ENCODE measurements at places on chromosomes 12 and 14. TPM values are rescaled to one million over a fixed set of nuclear protein-coding genes. Genes with fewer than 3 reads are reported as not detected.

MARCHF9 gene
- 17.5 TPM for total RNA-seq

MIP gene
- total RNA-seq, result not detected

TAS2R7 gene
- not detected for total RNA-seq

TSPAN8 gene
- 7.7 TPM for total RNA-seq

EFS gene
- 7.9 TPM for total RNA-seq

KRT71 gene
- total RNA-seq, result not detected

APOF gene
- not detected for total RNA-seq

DNA sequence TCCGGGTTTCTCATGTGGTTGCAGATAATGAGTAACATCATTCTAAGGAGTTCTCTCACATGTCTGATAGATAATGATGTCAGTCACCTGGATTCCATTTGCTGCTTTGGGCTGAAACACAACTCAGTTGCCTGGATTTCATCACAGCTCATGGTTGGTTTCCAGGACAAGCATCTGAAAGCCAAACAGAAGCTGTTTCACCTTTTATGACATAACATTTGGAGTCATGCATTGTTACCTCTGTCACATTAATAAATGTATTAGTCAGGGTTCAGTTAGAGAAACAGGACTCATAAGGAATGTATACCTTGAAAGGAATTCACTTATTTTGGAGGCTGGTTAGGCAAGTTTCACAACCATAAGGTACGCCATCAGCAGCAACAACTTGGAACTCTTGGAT is 251.9 kb upstream of the ATXN7L3B start:
- no peaks in the 10 kb centered on the region for H3K4me1 ChIP-seq
- DNase-seq, result no peak
- no peaks in the 10 kb centered on the region for H3K36me3 ChIP-seq

GRCh38 chr12:56119361-56119796 is 1.3 kb downstream of the ZC3H10 start:
- H3K36me3 ChIP-seq, result peaks cover 11% of the 10 kb centered on the region
- DNase-seq, result peak; percentile 82
- H3K27me3 ChIP-seq, result no peaks in the 10 kb centered on the region
- peak overlapping the region; percentile 83 for H3K4me3 ChIP-seq
- peaks cover 18% of the 10 kb centered on the region for H3K4me1 ChIP-seq

- no peak for DNase-seq
- no peak overlapping the region for H3K27ac ChIP-seq
- H3K4me3 ChIP-seq, result no peak overlapping the region
Measured at GRCh38 chr12:85089792-85090191, 53.6 kb downstream of the LRRIQ1 start.

GRCh38 chr14:79044894-79045624 is 874.9 kb downstream of the NRXN3 start:
- no peak overlapping the region for H3K4me3 ChIP-seq
- H3K27me3 ChIP-seq, result no peaks in the 10 kb centered on the region
- H3K36me3 ChIP-seq, result no peaks in the 10 kb centered on the region
- DNase-seq, result no peak
- H3K4me1 ChIP-seq, result no peaks in the 10 kb centered on the region

- H3K4me1 ChIP-seq, result no peaks in the 10 kb centered on the region
- DNase-seq, result no peak
- H3K27me3 ChIP-seq, result no peaks in the 10 kb centered on the region
Measured at GRCh38 chr12:17304503-17305347, 698.8 kb upstream of the LMO3 start.

DNA sequence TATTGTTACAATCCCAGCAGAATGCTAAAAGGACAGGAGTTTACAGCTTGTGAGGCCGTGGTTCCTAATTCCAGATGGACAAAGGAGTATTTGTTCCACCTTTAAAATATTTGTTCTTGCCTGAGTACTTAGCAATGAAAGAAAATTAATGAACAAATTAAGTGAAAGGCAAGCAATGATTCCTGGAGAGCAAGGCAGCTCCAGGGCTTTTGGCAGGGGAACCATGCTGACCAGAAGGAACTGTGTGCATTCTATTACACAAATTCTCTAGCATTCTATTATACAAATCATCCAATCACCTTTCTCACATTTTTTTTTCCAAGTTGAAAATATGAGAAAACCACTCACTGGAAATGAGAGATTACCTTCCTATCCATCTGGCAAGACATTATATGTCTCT is 1.8 kb upstream of the BMAL2 start:
- no peak for DNase-seq
- no peak overlapping the region for H3K27ac ChIP-seq
- H3K36me3 ChIP-seq, result no peaks in the 10 kb centered on the region
- no peaks in the 10 kb centered on the region for H3K4me1 ChIP-seq

- H3K27ac ChIP-seq, result no peak overlapping the region
- H3K36me3 ChIP-seq, result no peaks in the 10 kb centered on the region
- no peak for DNase-seq
Measured at GRCh38 chr14:97299661-97300060, 502.5 kb downstream of the VRK1 start.

- no peaks in the 10 kb centered on the region for H3K36me3 ChIP-seq
- H3K27ac ChIP-seq, result peak overlapping the region; percentile 67
- no peak overlapping the region for H3K4me3 ChIP-seq
- H3K4me1 ChIP-seq, result peaks cover 33% of the 10 kb centered on the region
- no peaks in the 10 kb centered on the region for H3K27me3 ChIP-seq
- peak; percentile 90 for DNase-seq
Measured at GRCh38 chr14:36070031-36070719, 106.3 kb downstream of the PTCSC3 start.

- H3K4me1 ChIP-seq, result no peaks in the 10 kb centered on the region
- H3K27me3 ChIP-seq, result no peaks in the 10 kb centered on the region
- DNase-seq, result no peak
- no peak overlapping the region for H3K4me3 ChIP-seq
- no peaks in the 10 kb centered on the region for H3K36me3 ChIP-seq
- H3K27ac ChIP-seq, result no peak overlapping the region
Measured at GRCh38 chr12:84661786-84662185, 250.8 kb downstream of the SLC6A15 start.

DNA sequence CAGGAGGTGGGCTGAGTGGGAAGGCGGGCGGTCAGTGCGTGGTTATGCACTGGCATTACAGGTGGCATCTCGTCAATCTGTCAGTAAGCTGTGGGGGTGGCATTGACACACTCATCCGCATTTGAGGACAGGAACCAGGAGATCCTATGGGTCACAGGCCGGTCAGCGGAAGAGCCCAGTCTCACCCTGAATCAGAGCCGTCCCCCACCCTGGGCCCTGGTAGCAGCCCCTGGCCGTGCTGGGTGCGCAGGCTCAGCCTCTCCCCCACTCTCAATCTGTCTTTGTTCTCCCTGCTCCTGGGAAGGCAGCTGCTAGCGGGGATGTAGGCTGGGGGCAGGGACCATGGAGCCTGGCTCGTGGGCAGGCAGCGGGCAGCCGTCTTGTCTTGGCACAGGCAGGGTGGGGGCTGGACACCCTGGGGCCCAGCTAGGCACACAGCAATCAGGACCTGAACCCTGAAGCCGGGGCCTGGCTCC is 5.1 kb downstream of the INF2 start:
- DNase-seq, result no peak
- no peaks in the 10 kb centered on the region for H3K27me3 ChIP-seq
- no peaks in the 10 kb centered on the region for H3K36me3 ChIP-seq
- no peak overlapping the region for H3K4me3 ChIP-seq

DNA sequence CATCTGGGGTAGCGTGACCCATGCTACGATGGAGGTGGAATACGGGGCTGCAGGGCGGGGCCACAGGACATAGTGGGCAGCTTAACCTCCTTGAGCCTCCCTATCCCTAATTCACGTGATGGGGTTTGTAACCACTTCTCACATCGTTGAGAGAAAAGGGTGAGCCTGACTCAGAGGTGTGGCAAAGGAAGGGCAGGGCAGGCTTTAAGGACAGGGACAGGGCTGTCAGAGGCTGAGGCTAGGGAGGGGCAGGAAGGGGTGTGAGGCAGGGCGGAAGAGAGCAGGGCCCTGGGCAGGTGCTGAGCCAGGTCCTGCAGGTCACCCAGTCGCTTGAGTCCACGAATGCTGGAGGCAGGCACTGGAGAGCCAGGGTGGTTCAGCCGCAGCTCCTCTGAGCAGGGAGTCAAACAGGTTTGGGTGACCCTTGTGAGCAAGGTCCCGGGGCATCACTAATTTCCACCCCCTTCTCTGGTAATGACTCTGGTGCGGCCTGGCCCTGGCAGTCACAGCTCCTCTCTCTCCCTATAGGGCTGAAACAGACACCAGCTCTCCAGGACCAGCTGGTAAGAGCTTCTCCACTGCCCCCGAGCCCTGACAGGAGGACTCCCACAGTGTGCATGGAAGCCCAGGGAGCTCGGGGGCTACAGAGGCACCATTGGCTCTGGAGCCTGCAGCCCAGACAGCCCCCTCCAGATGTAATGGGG is 7.5 kb upstream of the AQP2 start:
- H3K27ac ChIP-seq, result peak overlapping the region; percentile 16
- no peaks in the 10 kb centered on the region for H3K27me3 ChIP-seq
- no peak overlapping the region for H3K4me3 ChIP-seq
- no peaks in the 10 kb centered on the region for H3K36me3 ChIP-seq
- DNase-seq, result peak; percentile 58
- peaks cover 8% of the 10 kb centered on the region for H3K4me1 ChIP-seq

DNA sequence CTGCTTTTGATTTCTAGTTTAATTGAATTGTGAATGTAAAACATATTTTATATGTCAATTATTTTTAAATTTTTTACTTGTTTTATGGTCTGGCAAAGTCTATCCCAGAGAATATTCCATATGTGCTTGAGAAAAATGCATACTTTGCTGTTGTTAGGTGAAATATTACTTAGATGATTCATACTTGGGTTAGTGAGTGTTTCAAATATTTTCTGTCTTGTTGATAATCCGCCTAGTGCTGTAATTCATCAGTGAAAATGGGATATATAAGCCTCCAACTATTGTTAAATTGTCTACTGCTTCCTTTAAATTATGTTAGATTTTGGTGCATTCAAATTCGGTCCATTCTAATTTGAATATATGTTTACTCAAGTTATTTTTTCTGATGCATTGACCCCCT is 395.5 kb downstream of the LRFN5 start:
- no peak overlapping the region for H3K4me3 ChIP-seq
- DNase-seq, result no peak
- no peaks in the 10 kb centered on the region for H3K4me1 ChIP-seq
- H3K36me3 ChIP-seq, result no peaks in the 10 kb centered on the region

GRCh38 chr14:64680013-64680713 is 24.1 kb upstream of the PLEKHG3 start:
- no peaks in the 10 kb centered on the region for H3K36me3 ChIP-seq
- H3K27ac ChIP-seq, result peak overlapping the region; percentile 99
- DNase-seq, result peak; percentile 93
- peaks cover 54% of the 10 kb centered on the region for H3K4me1 ChIP-seq

- H3K27me3 ChIP-seq, result no peaks in the 10 kb centered on the region
- no peak for DNase-seq
- no peaks in the 10 kb centered on the region for H3K36me3 ChIP-seq
- H3K4me3 ChIP-seq, result no peak overlapping the region
- H3K27ac ChIP-seq, result no peak overlapping the region
- no peaks in the 10 kb centered on the region for H3K4me1 ChIP-seq
Measured at GRCh38 chr12:70840656-70841350, 79.7 kb downstream of the PTPRR start.

GRCh38 chr14:67892466-67893100 is 73.0 kb downstream of the RAD51B start:
- H3K27me3 ChIP-seq, result no peaks in the 10 kb centered on the region
- DNase-seq, result no peak
- H3K36me3 ChIP-seq, result no peaks in the 10 kb centered on the region
- H3K4me1 ChIP-seq, result no peaks in the 10 kb centered on the region
- H3K27ac ChIP-seq, result no peak overlapping the region

DNA sequence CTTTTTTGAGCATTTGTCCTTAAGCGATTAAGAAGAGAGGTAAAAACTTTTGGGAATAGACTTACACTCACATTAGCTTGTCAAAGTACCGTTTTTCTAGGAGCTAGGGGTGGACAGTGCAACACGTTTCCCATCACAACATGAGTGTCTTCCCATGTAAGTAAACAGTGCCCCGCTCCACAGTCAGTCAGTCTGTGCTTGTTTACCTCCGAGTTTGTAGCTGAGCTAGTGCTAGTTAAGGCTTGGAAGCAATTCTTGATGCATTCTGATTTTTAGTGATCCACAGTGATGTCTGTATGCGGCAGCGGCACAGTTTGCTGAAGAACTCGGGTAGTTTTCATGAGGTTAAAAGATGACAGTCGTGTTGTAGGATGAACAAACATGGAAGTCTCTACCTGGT is 941 bp downstream of the ZDHHC17 start:
- peak overlapping the region; percentile 95 for H3K27ac ChIP-seq
- DNase-seq, result no peak
- peaks cover 14% of the 10 kb centered on the region for H3K4me1 ChIP-seq
- no peaks in the 10 kb centered on the region for H3K36me3 ChIP-seq
- no peaks in the 10 kb centered on the region for H3K27me3 ChIP-seq
- H3K4me3 ChIP-seq, result peak overlapping the region; percentile 97

DNA sequence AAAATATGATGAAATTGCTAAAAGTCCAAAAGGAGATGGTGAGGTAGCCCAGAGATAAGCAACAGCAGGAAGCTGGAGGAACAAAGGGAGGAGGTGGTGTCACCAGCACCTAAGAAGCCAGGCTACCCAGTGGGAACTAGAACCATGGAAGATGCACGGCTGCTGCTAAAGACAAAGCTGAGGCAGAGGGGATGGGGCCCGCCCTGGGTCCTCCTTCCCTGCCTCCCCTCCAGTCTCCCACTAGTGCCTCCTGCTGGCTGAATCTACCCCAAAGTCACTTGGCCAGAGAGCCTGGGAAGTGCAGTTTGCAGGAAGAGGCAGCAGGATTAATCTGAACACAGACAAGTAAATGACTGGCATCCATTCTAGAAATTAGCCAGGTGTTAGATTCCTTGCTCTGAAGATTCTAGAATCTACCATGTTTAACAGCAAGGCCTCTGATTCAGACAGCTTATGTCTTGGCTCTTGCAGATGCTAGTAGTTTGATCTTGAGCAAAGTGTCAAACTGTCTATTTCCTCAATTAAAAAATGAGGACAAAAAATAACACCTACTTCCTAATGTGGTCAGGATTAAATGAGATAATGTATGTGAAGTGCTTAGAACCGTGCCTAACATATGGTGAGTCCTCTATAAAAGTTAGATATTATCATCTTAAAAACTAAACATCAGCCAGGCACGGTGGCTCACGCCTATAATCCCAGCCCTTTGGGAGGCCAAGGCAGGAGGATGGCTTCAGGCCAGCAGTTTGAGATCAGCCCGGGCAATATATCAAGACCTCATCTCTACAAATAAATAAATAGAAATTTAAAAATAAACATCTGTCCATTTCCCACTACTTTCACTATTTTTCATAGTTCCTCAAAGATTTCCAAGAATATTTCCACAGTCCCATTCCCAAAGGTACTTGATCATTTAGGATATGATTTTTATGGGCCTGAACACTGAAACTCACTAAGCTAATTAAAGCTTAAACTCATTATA is 5.8 kb upstream of the LRP10 start:
- H3K4me1 ChIP-seq, result peaks cover 6% of the 10 kb centered on the region
- H3K4me3 ChIP-seq, result no peak overlapping the region
- no peaks in the 10 kb centered on the region for H3K36me3 ChIP-seq
- H3K27ac ChIP-seq, result no peak overlapping the region

All from thyroid gland (tissue), 4 donors.